Stimulated activated CD4-positive, alpha-beta T cell treated with anti-CD3 and anti-CD28 coated beads, TNF-alpha, amount 100 ng/mL, for 1 hour (primary cell): ENCODE measurements at places on chromosomes 16 and 17.

DNA sequence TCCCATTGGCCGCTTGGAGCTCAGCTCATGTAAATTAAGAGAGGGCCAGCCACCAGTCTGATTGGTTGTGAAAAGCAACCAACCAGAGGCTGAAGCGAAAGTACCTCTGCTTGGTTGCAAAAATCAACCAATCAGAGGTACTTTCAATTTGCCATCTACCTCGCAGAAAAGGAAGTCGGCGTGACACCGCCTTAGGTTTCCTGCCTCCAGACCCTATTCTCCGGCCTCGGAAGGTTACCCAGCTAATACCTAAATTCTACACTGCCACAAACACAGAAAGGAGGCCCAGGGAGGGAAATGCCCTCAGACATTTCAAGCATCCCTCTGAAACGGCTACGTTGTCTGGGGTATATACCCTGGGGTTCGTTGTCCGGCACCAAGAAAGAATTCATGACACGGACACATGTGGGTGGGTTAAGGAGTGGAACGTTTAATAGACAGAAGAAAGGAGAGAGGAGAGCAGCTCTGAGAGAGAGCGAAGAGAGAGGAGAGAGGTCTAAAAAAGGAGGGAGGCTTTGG lies 481.3 kb downstream of the TMEM114 start:
- no peak for DNase-seq

DNA sequence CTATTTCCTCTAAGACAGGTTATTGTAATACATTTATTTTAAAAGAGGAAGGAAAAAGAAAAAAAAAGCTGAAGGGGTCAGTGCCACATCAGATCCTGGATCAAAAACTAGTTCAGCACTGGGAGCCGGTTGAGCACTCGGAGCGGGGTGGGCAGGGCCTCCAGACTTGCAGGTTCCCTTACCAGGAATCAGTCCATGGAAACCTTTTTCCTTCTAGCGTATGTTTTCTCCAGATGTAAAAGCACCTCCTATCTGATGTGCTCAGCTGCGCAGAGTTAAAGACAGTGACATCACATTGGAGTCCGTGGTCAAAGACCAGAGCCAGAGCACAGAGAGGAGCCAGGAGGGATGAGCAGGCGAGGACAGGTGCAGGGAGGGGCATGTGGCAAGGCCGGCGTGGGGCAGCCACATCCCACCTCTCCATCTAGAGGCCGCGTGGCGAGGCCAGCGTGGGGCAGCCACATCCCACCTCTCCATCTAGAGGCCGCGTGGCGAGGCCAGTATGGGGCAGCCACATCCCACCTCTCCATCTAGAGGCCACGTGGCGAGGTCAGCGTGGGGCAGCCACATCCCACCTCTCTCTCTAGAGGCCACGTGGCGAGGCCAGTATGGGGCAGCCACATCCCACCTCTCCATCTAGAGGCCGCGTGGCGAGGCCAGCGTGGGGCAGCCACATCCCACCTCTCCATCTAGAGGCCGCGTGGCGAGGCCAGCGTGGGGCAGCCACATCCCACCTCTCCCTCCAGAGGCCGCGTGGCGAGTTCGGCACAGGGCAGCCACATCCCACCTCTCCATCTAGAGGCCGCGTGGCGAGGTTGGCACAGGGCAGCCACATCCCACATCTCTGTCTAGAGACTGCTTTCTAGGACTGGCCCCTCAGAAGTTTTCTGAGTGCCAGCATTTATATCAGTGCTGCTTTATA lies 166.8 kb upstream of the CHMP6 start:
- no peak for DNase-seq

DNA sequence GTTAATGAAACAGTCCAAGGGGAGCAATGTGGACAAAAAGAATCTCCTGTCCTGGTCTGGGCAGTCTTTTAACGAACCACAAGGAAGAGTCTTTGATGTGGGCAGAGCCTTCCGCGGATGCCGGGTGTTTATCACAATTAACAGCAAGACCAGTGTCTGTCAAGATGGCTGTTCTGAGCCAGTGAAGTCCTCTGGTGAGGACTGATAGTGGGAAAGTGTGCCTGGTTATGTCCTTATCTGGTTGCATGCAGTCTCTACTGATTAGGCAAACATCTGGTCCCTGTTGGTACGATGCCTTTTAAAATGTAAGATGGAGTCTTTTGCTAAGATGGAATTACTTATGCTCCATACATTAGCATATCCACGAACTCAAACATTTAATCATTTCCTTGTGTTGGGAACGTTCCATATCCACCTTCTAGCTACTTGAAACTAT lies 88.5 kb downstream of the ZNF18 start:
- no peak for DNase-seq

GRCh38 chr17:2122641-2123302 lies 67.9 kb downstream of the HIC1 start:
- no peak for DNase-seq

DNA sequence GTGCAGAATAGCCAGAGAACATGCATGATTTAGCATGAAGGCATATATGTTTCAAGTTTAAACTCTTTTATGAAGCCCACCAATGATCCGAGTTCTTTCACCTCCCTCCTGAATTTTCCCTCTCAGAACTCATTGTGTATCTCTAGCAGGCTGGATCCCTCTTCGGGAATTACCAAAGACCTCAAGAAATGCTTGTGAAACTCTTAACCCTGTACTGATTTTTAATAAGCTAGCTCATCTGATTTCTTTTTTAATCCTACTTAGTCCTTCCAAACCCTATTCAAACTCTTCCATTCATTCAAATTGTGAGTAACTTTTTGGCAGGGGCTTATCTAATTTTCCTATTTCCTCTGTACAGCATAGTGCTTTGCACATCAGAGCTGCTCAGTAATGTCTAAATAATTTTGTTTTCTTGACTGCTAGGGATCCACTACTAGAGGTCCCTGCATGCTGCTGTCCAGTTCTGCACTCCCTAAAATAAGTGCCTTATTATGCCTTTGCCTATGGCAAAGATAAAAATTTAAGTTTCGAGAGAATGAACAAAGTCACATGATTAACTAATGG lies 723.8 kb downstream of the CDH11 start:
- DNase-seq: no peak

DNA sequence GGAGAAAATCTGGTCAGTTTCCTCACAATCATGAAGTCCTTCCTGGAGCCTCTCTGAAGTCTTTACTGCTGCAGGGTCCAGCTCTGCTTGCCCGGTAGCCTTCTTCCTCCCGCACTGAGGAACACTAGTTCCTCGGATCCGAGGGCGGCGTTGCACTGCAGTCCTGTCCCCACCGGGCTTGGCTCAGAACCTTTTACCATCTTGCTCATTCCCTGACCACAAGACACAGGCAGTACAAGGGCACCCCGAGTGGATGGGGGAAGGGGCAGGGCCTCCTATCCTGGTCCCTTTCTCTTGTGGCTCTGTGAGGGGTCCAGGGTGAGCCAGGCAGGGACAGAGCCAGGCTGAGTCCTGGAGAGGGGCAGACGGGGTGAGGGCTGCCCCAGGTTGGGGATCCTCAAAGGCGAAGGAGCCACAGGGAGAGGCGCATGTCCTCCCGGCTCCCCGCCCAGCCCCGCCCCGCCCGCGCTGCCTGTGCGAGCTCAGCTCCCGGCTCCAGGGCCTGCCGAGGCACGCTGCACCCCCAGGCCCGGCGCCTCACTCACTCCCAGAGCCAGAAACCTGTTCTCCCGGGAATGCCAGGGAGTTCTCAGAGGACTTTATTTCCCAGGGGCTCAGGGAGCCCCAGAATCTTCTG lies 1.5 kb downstream of the FOXN1 start:
- no peak for DNase-seq

DNA sequence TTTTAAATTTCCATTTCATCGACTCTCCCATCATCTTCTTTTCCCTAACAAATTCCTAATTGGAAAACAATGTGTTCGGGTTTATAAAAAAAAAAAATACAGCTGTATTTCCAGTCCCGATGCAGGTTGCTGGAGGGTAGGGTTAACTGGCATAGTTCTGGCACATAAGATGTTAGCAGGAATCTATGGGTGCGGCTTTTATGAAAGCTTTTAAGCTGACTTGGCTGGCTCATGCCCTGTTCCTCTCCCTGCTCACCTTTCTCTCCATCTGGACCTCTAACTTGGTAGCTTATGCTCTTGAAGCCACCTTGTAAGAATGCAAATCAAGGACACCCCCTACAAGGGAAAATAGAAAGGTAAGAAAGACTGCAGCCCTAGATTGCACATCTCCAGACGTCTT lies 33.2 kb upstream of the KCNJ2 start:
- DNase-seq: no peak
